Ovary (tissue), 10 donors: ENCODE measurements at places on chromosomes 2 and 18. TPM values are rescaled to one million over a fixed set of nuclear protein-coding genes. Genes with fewer than 3 reads are reported as not detected.

DNA sequence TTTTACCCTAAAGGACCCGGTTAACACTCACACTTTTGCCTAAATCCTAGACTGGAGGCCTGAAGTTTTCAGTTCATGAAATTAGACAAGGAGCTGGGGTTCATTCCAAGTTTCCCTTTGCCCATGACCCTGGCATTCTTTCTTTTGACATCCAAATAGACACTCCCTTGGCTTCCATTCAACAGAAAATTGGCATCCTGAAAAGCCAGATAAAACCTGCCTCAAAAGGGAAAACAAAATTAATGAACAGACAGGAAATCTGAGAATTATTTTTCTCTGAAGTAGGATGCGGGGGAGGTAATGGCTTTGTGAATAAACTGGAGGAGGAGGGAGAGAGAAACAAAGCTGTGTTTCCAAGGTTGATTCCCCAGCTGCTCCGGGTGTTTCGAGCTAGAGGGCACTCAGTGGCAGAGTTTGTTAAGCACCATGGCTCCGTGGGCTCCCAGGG is 41.0 kb downstream of the SPP2 start:
- no peaks in the 10 kb centered on the region for H3K36me3 ChIP-seq
- no peaks in the 10 kb centered on the region for H3K27me3 ChIP-seq
- no peak overlapping the region for H3K27ac ChIP-seq
- peaks cover 4% of the 10 kb centered on the region for H3K4me1 ChIP-seq
- no peak for DNase-seq
- H3K4me3 ChIP-seq: no peak overlapping the region

Gene SERPINB2
- 0.32 TPM for total RNA-seq

Gene UPP2
- total RNA-seq: 0.10 TPM

Gene MOCOS
- total RNA-seq: 8.8 TPM

Gene CCDC74A
- total RNA-seq: 16.1 TPM

- H3K27me3 ChIP-seq: no peaks in the 10 kb centered on the region
- no peak for DNase-seq
- no peaks in the 10 kb centered on the region for H3K36me3 ChIP-seq
- H3K4me3 ChIP-seq: no peak overlapping the region
Observed at GRCh38 chr2:133871545-133872209, 303.4 kb upstream of the NCKAP5 start.
